CD4-positive, alpha-beta T cell treated with Interleukin-1 beta for 1 hour (primary cell): ENCODE measurements at places on chromosomes 11 and 22.

DNA sequence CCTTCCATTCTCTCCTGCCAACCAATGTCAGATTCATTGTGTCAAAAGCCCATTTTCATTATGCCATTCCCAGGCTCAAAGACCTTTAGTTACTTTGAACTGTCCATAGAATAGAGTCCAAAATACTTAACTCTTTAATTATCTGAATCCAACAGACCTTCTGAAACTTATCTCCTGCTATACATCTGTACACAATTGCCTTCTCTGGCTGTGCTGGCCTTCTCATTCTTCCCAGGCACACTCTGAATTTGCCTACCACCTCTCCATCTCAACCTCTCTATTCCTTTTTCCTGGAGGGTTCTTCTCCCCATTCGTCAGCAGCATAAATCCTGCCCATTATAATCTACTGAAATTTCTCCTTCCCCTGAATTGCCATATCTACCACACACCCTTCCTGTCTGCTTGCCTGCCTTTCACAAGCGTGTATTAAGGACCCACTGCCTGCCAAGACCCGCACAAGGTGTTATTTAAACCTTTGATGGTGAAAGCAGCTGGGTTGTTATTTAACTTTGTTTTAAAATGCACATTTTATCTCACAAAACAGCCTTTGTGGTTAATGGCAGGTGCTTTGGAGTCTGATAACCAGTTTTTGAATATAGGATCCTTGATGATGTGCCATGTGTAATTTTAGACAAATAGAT lies 125.9 kb downstream of the CCDC81 start:
- no peak for DNase-seq

- no peak for DNase-seq
Observed at GRCh38 chr11:105049481-105049880, 4.3 kb upstream of the CARD16 start.

GRCh38 chr11:2083411-2083810 lies 55.8 kb downstream of the IGF2 start:
- DNase-seq, result no peak

DNA sequence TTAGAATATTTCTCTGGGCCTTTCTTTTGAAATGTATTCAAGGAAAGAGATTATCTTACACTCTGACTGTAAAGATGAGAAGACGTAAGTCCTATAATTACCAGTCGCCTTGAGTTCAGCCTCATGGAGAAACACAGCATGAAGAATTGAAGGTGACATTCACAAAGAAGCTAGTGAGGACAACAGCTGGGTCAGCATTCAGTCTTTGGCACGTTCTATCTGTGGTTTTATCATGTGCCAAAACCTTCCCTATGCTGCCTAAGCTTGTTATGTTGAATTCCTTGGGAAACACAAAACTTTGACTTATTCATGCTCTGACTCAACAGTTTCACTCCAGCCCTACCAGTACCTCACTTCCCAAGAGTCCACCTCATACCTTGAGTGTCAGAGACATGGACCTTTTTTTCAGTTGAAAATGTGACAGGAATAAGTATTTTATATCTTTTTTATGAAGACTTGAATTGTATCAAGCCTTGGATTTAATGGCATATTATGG lies 198.8 kb upstream of the KIRREL3 start:
- DNase-seq, result no peak

DNA sequence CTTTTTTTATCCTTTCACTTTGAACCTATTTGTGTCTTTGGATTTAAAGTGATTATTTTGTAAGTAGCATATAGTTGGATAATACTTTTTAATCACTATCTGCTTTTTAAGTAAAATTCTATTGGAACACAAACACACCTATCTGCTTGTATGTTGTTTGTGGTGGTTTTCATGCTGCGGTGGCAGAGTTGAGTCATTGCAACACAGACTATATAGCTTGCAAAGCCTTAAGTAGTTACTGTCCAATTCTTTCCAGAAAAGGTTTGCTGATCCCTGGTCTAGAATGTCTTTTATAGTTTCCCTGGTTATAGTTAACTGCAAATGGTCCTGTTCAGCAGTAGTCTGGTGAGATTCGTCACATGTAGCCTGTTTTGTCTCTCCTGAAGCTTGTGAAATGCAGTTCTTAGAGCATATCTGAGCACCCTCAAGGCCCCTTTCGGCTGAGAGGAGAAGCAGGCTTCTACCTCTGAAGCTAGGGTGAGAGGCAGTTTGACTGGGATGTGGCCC lies 21.5 kb downstream of the SHANK3 start:
- no peak for DNase-seq

GRCh38 chr22:20279662-20280134 lies 11.6 kb upstream of the RTN4R start:
- no peak for DNase-seq

- no peak for DNase-seq
Observed at GRCh38 chr11:8873741-8874405, 37.1 kb upstream of the AKIP1 start.

GRCh38 chr11:57480409-57481137 lies 20.2 kb downstream of the RTN4RL2 start:
- peak; percentile 57 for DNase-seq

DNA sequence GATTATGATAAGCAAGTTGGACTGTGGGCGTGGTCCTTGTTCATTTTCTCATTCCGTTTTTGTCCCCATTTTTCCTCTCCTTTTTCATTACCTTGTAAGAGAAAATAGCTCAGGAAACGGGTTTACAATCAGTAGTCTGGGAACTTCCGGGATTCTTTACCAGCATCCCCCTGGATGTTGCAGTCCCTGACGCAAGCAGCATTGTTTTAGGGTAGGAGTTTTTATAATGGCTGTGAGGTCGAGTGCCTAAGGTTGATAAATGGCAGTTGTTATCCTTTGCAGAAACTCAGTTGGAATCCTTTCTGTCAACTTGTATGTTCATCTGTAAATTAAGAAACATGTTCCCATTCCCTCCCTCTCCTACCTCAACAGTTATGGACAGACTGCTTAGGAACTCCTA lies 68.3 kb downstream of the ARHGEF12 start:
- DNase-seq, result no peak

- no peak for DNase-seq
Observed at GRCh38 chr11:83033371-83033770, 38.3 kb downstream of the RAB30 start.

- no peak for DNase-seq
Observed at GRCh38 chr11:70620510-70621184, 222.3 kb downstream of the CTTN start.

DNA sequence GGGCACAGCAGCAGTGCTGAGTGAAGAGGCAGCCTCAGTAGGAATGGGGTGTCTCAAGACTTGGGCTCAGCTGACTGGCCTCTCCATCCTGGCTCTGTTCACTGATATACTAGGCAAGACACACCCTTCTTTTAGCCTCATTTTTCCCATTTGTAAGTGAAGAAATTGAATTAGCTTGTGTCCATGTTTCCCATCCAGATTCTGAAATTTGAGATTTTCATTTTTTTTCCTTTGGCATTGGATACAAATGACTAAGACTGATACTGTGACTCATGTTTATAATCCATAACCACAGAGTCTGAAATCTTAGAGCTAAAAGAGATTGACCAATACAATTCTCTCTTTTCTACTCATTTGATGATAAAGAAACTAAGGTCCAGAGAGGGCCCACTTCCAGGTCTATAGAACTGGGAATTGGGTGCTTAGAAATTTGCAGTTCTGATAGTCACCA lies 110.9 kb downstream of the KCNC1 start:
- no peak for DNase-seq

GRCh38 chr11:3880724-3881123 lies 25.3 kb downstream of the STIM1 start:
- no peak for DNase-seq

- DNase-seq, result peak; percentile 45
Observed at GRCh38 chr11:119315131-119316015, 1.6 kb downstream of the MCAM start.
